ENCODE measurements at places on chromosomes 16 and 17. TPM values are rescaled to one million over a fixed set of nuclear protein-coding genes. Genes with fewer than 3 reads are reported as not detected.

The RASD1 gene
- total RNA-seq, result 1.0 TPM

The AOC2 gene
- total RNA-seq, result 3.7 TPM

The RNF222 gene
- total RNA-seq, result 0.79 TPM

The CCT6B gene
- total RNA-seq, result 3.7 TPM

The LITAF gene
- total RNA-seq, result 232 TPM

The GPR142 gene
- total RNA-seq, result not detected

Data from PC-9 (cell line).